ENCODE measurements at places on chromosomes 5 and 9. TPM values are rescaled to one million over a fixed set of nuclear protein-coding genes. Genes with fewer than 3 reads are reported as not detected.

DNA sequence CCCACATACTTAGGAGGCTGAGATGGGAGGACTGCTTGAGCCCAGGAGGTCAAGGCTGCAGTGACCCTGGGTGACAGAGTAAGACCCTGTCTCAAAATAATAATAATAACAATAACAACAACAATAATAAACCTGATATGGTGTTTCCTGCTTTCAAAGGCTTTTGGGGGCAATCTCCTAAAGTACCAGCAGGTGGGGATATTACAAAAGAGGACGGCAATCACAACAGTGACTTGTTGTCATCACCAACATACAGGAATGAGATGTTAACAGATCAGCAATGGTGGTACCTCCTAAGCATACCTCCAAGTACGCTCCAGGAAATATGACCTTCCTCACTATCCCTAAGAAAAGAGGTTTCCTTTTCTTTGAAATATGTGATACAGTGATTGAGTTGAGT lies 91.1 kb upstream of the RNF180 start:
- no peak for DNase-seq

GRCh38 chr5:59763541-59763940 lies 130.0 kb downstream of the PDE4D start:
- DNase-seq, result no peak

DNA sequence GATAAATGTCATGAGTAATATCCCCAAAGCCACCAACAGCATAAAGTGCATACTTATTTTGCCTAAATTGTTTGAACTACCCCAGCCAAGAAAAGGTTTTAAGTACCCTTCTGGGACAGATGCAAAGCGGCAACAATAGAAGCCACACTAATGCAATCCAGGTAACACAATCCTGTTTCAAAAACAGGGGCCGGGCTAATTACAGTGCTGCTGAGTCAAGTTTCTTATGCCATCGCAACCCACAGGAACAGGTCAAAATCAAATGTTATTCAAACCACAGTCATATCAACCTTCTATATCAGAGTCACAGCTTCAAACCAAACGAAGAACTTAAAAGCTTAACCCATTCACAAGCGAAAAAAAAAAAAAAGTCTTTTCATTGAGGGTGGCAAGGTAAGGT lies 28.3 kb downstream of the EBF1 start:
- DNase-seq, result no peak

DNA sequence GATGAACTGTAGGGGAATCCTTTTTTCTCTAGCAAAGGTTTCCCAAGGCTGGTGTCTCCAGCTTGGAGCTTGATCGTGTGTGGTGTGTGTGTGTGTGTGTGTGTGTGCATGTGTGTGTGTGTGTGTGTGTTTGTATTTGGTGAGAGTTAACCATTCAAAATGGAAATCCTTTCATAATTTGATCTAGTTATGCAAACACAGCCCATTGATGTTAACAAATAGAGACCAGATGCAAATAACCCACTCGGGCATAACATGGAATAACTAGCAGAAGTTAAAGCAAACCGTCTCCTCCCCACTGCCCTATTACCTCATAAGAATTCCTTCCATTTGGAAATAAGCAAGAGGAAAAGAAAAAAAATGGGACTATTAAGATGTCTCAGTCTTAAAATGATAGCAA lies 24.9 kb upstream of the ZSWIM6 start:
- no peak for DNase-seq

GRCh38 chr9:92962303-92962649 lies 15.0 kb downstream of the FGD3 start:
- no peak for DNase-seq

Gene DIPK1B
- 18.2 TPM for polyA plus RNA-seq
